ENCODE measurements at places on chromosomes 11 and 22.

DNA sequence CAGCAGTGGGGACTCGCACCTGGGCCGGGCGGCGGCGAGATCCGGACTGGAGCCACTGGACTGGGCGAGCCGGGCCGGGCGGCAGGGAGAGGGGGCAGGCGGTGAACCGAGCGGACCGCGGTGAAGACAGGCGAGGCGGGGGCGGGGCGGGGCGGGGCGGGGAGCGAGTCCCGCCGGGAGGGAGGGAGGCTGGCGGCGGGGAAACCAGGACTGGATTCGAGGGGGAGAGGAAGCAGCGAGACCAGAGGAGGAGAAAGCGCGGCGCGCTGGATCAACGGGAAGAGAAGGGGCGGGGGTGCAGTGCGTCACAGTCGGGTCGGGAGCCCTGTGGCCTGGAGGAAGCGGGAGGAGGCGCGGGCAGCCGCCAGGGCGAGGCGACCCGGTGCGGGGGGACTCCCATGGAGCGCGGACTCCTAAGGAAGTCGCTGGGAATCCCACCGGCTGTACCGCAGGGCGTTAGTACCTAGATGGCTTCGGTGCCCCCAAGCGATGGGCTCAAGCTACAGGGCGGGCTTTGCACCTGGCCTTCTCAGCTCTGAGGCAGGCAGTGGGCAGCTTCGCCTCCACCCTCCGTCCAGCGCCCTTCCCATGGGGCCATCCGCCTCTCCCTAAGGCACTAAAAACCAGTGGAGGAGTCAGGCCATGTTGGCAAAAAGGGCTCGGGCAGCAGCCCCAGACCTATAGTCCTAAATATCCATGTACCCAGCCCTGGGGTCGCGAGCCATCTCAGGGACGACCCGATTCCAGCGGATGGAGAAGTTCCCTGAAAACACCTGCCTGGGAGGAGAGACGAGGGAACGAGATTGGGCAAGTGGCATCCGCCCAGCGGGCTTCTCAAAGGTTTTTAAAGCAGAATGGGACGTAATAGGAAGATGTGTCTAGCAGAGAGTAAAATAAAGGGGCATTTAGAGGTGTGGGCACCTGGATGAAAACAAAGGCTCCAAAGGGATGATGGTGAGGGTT lies at the start of gene TMEM121B:
TMEM121B (minus strand) TSS at position 128 of the 963 bp plus-strand sequence. CDS start 233 bp downstream, outside the sequence.
- peak; percentile 31 for DNase-seq

GRCh38 chr11:34525098-34525497 lies 11.5 kb upstream of the ELF5 start:
- DNase-seq, result no peak

- DNase-seq, result no peak
These were observed 194.3 kb upstream of the ANO3 start for GRCh38 chr11:26137651-26138050.

- no peak for DNase-seq
These were observed 3.3 kb downstream of the LMO1 start for GRCh38 chr11:8260202-8260966.

DNA sequence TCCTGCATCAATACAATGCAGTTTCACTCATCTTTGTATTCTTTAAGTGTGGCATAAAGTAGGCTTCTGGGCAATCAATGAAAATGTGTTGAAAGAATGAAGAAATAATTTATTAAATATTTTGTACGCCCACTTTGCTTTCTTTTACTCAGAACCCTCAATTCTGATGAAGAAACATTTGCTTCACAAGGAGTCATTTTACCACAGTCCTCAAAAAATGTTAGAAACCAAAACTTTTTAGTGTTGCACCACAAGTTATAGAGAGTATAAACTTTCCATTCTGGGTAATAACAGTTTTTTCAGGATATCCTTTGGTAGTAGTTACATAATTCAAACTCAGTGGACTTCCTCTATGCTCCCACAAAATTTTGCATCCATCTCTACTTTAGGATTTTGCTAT lies 360.5 kb downstream of the DLG2 start:
- DNase-seq, result no peak

GRCh38 chr22:45435544-45436139 lies 22.1 kb downstream of the RIBC2 start:
- DNase-seq, result no peak

- DNase-seq, result no peak
These were observed 110.0 kb downstream of the KIAA1671 start for GRCh38 chr22:25062386-25063085.

DNA sequence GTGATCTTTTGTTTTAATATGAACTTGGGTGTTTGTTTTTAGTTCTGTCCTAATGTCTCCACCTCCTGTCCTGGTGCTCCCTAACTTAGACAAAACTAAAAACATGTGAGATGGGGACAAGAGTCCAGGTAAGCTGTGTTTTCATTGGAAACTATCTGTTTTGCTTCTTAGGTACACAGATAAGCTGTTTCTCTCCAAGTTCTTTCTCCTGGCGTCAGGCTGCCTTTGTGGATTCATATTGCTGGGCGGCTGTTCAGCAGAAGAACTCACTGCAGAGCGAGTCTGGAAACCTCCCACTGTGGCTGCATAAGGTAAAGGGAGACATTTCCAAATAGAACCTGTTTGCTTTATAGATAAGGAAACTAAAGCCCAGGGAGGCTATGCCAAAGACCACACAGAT lies 24.7 kb downstream of the PANX1 start:
- DNase-seq, result no peak

DNA sequence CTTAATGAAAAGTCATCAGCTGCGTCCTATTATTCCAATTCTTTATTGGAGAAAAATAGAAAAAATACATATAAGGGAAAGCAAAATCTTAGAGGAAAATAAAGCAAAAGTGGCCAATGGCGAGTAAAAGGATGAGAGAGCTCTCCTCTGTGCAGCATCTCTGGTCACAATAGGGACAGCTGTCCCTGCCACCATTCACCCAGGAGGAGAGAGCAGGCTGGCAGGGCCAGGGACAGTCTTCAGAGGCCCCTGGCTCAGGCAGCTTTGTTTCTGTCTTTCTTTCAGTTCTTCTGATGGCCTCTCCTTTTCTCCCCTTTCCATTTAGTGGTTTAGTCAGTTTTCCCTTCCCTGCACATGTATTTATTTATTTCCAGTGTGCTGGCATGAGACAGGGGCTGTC lies 941.3 kb downstream of the NTM start:
- DNase-seq, result no peak

- DNase-seq, result no peak
These were observed 9.4 kb upstream of the OSM start for GRCh38 chr22:30276039-30276438.

- no peak for DNase-seq
These were observed 16.8 kb downstream of the LUZP2 start for GRCh38 chr11:24513479-24514218.

DNA sequence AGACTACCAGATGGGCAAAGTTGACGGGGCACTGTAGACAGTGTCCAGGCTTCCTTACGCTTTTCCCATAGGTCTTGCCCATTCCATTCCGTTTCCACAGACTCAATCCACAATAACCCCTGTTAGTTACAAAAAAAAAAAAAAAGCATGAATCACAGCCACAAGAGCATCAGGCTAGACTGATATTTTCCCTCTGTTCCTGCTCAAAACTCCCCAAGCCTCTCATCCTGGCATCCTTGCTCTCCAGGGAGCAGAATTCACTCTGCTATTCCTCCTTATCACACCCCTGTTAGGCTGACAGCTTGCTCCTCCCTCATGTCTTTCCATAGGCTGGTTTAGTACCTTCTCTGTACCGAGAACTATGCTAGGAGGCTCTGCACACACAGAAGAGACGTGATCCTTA lies 42.2 kb downstream of the TMEM123 start:
- DNase-seq, result no peak

DNA sequence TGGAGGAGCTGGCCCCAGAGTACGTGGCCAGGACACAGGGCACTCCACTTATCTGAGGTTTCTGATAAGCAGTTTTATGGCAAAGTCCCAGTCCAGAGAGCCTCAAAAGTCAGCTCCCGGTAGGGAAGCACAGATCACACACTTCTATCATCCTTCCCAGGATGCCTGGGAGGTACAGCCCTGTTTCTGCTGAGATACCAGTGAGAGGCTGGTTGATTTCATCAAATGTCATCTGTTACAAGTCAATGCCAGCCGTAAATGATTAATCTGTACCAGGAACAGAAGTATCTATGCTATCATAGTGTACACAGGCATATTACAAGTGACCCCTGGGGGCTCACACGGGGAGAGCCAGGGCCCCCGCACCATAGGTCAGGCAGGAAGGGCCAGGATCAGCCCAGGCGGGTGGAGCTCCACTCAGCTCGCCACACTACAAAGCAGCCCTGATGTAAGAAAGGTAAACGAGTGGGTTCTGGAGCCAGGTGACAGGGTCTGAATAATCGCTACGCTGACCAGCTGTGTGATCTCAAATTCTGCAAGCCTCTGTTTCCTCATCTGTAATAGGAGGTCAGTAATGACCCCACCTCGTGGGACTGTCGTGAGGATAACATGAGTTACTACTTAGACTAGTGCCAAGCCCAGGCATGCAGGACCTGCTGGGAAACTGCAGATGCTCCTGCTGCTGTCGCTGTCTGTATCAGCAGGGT lies 17.6 kb downstream of the PLA2G6 start:
- DNase-seq, result no peak

DNA sequence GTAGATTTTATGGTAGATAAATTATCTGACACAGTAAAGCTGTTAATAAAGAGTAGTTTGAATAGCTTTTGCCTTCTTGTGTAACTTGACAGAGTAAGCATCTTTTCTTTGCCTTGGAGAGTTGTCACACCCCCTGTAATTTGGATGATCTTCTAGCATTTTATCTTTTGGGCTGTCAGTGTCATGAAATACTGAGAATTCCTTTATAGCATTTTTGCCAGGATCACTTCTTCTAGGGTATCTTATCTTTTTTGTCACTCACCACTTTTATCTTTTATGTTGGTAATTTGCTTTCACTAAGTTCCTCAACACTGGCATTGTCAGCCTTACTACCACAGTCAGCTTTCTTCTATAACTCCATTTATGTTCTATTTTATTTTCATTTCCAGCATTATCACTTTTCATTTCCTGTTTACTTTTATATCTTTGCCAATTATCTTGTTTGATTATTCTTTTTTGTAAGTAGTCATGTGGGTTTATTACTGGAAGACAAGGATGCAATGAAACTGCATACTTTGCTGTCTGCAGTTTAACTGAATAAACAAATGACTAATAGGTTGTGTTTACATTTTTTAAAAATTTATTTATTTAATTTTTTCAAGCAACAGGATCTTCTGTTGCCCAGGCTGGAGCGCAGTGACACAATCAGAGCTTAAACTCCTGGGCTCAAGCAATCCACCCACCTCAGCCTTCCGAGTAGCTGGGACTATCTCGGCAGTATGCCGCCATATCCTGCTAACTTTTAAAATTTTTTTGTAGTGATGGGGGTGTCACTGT lies 28.1 kb upstream of the ACAT1 start:
- DNase-seq, result no peak

DNA sequence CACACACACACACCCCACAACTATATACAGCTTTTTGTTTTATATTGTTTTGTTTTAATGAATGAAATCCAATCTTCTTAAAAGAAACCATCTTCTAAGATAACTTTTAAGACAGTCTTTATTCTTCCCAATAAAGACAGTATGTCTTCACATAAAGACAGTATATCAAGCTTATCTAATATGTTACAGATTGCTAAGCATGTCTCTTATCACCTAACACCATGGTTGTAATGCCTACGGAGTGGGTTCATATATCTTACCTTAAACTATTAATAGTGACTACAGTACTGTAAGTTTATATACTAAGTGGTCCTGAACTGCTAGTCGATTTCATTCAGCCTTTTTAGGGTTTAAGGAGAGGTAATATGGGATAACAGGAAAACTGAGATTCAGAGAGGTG lies 8.5 kb downstream of the RNF141 start:
- DNase-seq, result no peak

GRCh38 chr11:47987310-47987709 lies 7.0 kb downstream of the PTPRJ start:
- no peak for DNase-seq

DNA sequence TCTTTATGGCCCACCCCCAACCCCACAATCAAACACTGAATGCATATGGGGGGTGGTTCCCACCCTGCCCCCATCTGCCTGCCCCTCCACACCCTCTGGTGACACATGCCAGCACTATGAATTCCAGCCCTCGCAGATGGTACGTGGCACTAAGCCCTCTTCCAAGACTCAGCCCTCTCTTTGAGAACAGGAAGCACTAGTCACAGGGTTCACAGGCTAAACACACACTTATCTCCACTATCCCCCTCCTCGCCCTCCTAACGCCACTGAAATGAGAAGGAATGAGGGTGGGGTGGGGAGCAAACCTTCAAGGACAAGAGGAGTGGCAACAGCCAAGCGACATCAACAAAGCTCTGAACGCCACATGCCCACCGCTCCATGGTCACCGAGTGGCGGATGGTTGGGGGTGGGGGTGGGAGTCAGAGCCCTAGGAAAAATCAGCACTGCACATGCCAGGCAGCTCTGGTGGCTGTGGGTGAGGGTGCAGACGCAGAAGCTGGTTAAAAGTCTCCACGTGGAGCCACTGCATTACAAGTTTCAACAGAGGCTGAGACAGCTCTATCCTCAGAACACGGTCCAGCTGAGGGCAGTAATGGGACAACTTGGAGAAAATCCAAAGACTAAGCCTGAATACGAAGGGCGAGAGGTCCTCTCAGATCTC lies 33.6 kb downstream of the TMEM184B start:
- no peak for DNase-seq

- no peak for DNase-seq
These were observed 37.7 kb upstream of the APOBEC3A start for GRCh38 chr22:38919631-38920190.

DNA sequence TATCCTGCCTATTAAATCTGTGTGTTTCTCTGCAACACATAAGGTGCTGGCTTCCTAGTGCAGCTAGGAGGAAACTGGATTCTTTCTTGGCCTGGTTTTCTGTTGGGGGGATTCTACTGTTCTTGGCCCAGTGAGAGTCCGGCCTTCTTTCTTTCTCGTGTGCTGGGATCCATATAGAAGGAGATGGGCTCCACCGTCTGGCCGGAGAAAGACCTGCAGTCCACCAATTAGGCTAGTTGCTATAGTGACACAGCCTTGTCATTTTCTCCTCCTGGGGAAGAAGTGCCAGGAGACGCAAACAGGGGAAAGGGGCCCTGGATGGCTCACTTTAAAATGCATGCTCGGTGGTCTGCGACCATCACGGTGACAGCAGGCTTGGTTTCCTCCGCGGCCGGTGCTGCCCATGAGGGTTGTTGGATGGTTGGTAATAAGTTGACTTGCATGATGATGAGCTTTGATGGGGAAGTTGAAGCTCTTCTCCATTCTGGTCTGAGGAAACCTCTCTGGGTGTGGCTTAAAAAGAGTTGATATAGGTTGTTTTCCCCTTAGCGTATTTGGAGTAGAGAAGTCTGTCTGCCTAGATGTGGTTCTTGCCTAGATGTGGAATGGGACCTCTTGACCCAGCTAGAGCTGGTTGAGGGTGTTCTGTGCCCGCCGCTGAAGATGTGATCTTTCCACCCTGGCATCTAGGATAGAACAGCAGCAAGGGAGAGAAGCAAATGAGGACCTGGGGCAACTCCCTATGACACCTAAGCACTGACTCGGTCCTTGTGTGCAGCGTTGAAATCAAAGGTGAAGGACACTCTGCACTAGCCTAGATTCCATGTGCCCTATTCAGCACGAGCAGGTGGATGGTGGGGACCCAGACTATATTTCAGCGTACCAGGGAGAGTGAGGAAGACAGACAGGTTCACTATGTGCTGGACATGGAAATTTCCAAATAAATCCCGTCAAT lies 1335.0 kb downstream of the BRD1 start:
- no peak for DNase-seq
